ENCODE measurements at places on chromosomes 11 and 22. TPM values are rescaled to one million over a fixed set of nuclear protein-coding genes. Genes with fewer than 3 reads are reported as not detected.

TMPRSS6 gene
- not detected for total RNA-seq

OR51A2 gene
- total RNA-seq = not detected

STK33 gene
- total RNA-seq = not detected

TLCD5 gene
- 6.8 TPM for total RNA-seq

ABCC8 gene
- not detected for total RNA-seq

DNA sequence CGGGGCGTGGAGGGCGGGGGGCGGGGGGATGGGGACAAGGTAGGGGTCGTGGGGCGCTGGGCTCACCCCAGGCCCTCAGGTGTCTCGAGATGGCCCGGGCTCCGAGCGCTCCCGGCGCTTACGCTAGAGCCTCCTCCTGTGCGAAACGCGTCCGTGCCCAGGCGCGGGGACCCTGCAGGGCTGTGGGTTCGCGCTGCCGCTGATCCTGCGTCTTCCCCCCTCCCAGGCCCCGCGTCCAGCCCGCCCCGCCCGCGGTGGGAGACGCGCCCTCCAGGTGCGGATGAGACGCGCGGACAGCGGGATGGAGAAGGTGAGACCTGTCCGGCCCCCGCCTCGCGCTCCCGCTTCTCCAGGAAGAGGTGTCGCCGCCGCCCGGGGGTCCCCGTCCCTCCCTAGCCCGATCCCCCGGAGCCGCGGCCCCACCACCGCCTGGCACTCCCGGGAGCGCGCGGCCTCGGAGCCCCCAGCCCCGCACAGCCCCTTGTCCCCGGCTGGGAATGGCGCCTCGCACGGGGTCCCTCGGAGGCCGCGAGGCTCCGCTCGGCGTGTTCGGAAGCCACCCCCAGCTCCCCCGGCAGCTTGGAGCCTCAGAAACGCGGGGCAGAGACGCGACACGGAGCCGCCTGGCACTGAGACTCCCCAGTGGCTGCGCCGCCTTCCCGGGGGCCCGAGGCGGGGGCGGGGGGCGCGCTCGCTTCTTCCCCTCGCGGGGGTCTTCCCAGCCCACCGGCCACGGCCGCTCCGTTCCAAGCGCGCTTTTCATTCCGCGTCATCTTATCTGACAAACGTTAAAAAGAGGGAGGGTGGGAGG lies 27.6 kb upstream of the TOLLIP start:
- DNase-seq = peak; percentile 14

- DNase-seq = peak; percentile 62
Observed at GRCh38 chr11:93236741-93237675, 39.2 kb upstream of the SLC36A4 start.

DNA sequence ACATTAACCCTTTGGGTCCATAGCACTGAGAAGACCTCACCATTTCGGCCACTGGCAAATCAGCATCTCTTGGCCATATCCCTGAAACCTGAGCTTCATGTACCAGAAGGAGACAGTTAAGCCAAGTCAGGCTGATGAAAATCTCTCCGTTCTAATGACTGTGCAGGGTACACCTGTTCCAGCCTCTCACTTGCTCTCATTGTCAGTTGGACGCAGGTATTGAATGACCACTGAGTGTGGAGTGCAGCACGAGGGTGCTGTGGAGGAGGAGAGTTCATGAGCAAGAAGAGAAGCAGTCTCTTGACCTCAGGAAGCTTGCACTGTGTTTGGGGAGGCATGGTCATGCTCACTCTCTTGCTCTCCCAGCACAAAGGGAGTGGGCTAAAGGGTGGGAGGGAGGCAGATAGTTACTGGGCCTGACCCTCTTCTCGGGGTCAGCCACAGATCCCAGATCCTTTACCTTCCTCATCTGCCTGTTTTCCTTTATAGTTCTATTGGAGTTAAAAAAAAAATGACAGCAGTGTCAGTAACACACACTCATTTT lies 65.2 kb downstream of the ZBTB16 start:
- DNase-seq = no peak

DNA sequence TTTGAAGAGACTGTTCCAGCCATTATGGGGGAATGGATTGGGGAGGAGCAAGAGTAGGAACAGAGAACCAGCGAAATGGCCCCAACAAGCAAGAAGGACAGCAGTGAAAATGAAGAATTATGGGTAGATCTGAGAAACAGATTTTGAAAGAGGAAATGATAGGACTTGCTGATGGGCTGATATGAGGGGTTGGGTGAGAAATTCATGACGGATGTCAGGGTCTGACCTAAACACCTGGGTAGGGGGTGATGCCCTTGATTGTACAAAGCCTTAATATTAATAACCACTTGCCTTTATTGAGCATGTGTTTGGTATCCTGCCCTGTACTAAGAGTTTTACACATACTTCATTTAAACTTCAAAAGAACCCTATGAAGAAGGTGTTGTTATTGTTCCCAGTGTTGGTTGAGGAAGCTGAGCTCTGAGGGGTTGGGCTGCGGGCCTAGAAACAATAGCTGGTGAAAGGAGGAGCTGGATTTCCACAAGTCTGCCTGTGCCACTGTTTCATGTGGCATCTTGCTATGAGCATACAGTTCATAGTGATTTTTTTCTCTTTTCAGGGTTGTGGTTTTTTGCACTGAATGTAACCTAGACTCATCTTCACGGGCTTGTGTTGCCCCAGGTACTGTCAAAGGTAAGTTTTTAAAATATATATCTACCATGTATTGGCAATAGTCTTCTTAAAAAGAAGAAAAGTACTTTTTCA lies 61.1 kb upstream of the TNRC6B start:
- no peak for DNase-seq
